Left cardiac atrium (tissue), 4 donors: ENCODE measurements at places on chromosomes 3 and 15. TPM values are rescaled to one million over a fixed set of nuclear protein-coding genes. Genes with fewer than 3 reads are reported as not detected.

EPHA3 gene
- 8.1 TPM for total RNA-seq

IGSF10 gene
- total RNA-seq, result 2.5 TPM

GOLGA6L24 gene
- total RNA-seq, result not detected

ATP13A5 gene
- not detected for total RNA-seq

THAP10 gene
- total RNA-seq, result 3.6 TPM

DNA sequence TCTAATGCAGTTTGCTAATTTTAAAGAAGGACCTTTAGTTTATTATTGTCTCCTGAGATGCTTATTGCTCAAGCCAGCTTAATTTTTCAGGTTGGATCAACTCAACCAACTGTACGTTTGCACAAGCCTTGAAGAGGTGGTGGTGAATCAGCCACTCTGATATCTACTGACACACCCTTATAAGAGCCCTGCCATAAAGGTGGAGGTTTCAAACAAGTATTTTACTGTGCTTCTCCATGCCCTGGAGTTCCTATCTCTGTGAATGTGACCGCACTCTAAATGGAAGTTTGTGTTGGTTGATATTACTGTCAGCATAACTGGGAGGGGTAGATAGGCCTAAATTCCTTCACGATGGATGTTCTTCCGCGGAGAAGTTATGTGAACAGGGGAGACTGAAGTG, 297.3 kb upstream of the UBE2E1 start:
- DNase-seq, result no peak

DNA sequence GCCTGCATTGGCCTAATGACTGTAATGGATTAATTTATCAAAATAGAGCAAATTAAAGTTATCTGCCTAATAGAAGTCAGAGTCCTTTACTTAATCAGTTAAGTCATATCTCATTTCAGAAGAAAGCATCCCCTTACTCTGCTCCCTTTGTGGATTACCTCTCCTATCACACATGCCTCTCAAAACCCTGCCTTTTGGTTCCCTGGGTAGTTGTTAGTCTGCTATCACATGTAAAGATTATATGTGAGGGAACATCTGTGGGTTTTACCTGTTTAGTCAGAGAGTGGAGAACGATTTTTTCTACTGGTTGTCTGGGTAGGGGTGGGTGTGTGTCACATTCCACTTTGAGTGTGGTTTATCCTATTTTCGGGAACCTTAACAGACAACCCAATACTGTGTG, 16.4 kb downstream of the UBE2E2 start:
- no peak for DNase-seq
